Dorsolateral prefrontal cortex (tissue), 122 donors: ENCODE measurements at places on chromosomes 5 and 9.

DNA sequence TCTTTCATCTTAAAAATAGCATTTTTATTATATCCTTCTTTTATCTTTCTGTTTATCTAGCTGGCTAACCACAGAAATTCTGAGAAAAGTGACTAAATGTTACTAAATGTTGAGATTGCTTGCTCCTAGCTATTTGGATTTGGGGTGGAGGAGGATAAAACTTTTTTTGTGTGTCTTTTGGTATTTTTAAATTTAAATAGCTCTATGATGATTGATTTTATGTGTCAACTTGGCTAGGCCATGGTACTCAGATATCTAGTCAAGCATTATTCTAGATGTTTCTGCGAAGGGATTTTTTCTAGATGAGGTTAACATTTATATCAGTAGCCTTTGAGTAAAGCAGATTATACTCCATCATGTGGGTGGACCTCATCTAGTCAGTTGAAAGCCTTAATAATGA lies 75.0 kb downstream of the GCNT1 start:
- DNase-seq: no peak

DNA sequence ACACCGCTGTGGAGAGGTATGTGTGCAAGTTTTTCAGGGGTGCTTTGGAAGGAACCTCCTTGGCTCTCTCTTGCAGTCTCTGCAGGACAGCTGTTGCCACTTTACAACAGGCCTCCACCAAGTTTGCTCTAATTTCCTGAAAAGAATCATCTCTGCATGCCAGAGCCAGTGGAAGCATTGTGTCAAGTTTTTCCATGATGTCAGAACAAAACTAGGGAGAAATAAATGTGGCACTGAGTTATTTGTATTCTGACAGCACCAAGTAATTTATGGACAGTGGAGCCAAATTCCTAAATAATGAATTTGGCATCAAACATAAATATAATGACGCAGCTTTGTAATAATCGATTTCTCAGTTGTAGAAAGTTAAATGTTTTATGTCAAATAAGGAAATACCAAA lies 146.9 kb downstream of the KIAA0825 start:
- DNase-seq: no peak

DNA sequence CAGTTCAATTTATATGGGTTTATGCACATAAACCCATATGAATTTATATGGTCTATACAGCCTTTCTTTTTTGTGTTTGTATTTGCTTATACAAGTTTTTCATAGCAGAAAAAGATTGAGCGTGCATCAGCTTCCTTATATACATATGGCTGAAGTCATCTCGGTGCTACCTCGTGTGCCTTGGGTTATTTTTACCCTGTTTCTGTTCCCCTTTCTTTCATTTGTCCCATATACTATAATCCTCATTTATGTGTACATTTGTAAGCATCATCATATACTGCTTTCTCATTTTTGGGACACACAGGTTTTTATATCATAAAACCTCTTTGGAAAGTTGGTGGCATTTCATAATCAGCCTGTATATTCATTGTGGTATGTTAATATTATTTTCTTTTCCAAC lies 107.8 kb upstream of the ADAMTSL1 start:
- DNase-seq: no peak

DNA sequence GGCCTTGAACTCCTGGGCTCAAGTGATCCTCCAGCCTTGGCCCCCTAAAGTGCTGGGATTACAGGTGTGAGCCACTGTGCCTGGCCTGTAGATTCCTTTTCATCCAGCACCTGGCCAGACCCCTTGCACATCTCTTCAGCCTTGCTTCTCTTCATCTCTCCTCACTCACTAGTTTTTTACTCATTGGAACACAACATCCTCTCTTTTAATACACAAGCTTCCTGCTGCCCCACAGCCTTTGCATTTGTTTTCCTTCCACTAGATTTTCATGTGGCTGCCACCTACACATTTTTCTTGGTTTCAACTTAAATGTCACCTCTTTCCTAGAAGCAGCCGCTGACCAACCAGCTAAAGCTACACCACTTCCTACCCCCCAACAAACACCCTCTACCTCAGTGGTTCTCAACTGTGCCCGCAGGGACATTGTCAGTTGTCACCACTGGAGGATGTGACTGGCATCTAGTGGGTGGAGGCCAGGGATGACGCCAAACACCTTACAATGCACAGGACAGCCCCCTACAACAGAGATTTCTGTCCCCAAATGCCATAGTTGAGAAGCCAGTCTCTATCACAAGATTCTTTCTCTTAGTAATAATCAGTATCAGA lies 33.7 kb downstream of the HAVCR1 start:
- no peak for DNase-seq

GRCh38 chr9:127566351-127567001 lies 45.6 kb upstream of the STXBP1 start:
- no peak for DNase-seq

GRCh38 chr5:116404792-116405191 lies 169.8 kb downstream of the SEMA6A start:
- DNase-seq: no peak

- no peak for DNase-seq
Measured at GRCh38 chr5:65077653-65078052, 308.9 kb downstream of the CWC27 start.

GRCh38 chr9:109536859-109537258 lies 38.8 kb upstream of the PTPN3 start:
- no peak for DNase-seq

GRCh38 chr9:113524468-113524867 lies 60.9 kb downstream of the RGS3 start:
- DNase-seq: no peak

DNA sequence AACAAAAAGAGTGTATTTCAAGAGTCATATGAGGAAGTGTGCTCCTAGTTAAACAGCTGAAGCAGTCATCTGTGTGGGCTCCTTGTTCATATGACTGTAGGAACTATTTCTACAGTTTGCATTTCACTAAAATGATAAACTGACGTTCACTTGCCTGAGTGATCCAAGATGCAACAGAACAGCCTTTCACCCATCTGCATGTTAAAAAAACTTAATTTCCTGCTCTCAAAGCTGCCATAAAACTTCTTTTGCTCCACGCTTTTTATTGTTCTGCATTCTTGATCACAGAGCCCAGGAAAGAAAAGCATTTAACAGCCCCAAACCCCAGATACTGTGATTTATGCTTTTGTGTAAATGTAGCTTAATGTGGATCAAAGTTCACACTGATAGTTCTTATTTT lies 43.9 kb downstream of the ZNF608 start:
- DNase-seq: no peak

GRCh38 chr9:107707915-107708441 lies 218.4 kb upstream of the KLF4 start:
- DNase-seq: no peak
